ENCODE measurements at places on chromosomes 7 and 10.

DNA sequence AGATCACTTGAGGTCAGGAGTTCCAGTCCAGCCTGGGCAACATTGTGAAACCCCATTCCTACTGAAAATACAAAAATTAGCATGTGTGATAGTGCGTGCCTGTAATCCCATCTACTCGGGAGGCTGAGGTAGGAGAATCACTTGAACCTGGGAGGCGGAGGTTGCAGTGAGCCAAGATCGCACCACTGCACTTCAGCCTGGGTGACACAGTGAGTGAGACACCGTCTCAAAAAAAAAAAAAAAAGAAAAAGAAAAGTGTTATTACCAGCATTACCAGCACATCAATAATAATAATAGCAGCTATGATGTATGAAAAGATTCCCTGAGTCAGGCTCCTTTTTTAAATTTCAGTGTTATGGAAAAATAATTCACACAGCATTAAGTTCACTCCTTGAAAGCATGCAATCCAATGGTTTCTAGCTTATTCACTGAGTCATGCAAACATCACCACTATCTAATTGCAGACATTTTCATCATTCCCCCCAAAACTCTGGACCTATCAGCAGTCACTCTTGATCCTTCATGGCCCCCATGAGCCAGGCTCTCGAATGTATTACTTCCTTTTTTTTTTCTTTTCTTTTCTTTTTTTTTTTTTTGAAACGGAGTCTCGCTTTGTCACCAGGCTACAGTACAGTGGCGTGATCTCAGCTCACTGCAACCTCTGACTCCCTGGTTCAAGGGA, 228.4 kb downstream of the FANK1 start:
- no peak for DNase-seq

GRCh38 chr7:95041031-95041430, 133.6 kb downstream of the PPP1R9A start:
- DNase-seq: no peak

DNA sequence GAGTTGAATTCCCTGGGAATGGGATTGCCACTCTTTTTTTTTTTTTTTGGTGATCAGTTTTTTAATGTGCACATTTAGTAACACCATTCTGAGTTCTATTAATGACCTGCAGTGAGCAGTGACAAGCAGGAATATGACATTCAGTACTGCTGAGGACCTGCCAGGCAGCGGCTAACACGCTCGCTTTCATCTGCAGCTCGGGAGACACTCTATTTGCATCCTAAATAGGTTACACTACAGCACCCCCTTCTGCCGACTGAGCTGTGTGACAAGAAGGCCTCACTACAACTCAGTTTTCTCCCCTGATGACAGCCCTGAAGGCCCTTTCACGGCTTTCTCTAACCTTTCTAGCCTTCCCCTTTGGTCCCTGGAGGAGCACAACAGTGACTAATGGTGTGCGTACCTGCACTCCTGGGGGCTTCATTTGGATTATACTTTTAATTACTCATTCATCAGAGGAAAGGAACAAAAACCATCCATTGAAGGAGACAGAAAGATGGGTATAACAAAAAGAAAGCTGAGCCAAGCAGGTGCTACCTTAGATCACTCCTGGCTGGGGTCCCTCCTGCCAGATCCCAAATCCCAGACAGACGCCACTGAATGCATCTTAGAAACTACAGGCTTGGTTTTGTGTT, 872.4 kb downstream of the LRMDA start:
- peak; percentile 72 for DNase-seq

DNA sequence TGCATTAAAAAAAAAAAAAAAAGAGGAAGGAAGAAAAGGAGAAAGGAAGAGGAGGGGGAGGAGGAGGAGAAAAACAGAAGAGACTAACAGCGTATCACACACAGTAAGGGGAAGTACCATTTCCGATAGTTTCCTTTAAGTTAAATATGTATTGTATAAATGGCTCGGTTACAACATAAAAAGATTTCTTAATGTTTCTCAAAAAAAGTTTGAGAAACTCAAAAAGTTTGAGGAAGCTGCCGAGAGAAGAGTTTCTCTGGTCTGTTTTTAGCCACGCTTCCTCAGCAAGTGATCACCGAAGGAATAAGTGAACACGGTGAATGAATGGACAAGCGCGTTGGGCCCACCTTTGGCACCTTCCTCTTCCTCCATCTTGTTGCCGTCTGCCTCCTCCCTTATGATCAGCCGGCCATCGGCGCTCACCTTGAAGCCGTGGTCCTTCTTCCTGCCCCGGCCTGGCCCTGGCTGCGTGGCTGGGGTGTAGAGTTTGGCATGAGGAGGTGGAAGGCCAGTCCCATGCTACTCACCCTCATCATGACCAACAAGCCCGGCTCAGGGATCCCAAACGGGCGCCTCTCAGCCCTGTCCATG, 31.3 kb upstream of the FRAT2 start:
- no peak for DNase-seq

- DNase-seq: no peak
Observed at GRCh38 chr7:102933763-102934162, 21.0 kb downstream of the LRRC17 start.

GRCh38 chr10:11856678-11857077, 33.5 kb downstream of the PROSER2 start:
- no peak for DNase-seq

DNA sequence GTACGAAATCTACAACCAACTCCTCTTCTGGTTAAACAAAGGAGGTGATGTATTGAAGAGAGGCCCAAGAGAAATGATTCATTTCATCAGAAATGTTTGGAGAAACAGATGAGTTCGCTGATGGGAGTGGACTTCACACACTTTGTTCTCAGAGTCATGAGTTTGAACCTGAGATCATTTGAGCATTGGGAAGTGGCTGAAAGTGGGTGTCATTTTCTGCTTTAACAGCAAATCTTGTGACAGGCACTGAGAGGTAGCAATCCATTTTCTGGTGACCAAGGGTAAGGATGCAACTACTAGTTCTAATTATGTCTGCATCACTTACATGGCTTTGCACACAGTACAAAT, 51.4 kb downstream of the RBM20 start:
- no peak for DNase-seq

- no peak for DNase-seq
Observed at GRCh38 chr7:138538518-138538917, 78.5 kb downstream of the TRIM24 start.

GRCh38 chr7:115132096-115132495, 210.2 kb downstream of the MDFIC start:
- DNase-seq: no peak

DNA sequence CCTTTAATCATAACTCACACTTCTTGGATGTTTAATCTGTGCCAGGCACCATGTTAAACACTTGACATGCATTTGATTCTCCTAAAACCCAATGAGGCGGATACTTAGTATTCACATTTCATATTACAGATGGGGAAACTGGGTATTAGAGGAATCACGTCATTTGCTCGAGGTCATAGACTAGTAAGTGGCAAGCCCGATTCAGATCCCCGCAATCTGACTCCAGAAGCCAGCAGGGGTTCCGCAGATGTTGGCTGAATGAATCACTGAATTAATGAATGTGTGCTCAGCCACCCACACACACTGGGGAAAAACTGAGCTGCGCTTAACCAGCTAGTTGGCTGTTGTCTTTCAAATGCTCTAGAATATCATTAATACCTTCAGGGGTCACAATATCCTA, 22.5 kb upstream of the ENO4 start:
- no peak for DNase-seq

DNA sequence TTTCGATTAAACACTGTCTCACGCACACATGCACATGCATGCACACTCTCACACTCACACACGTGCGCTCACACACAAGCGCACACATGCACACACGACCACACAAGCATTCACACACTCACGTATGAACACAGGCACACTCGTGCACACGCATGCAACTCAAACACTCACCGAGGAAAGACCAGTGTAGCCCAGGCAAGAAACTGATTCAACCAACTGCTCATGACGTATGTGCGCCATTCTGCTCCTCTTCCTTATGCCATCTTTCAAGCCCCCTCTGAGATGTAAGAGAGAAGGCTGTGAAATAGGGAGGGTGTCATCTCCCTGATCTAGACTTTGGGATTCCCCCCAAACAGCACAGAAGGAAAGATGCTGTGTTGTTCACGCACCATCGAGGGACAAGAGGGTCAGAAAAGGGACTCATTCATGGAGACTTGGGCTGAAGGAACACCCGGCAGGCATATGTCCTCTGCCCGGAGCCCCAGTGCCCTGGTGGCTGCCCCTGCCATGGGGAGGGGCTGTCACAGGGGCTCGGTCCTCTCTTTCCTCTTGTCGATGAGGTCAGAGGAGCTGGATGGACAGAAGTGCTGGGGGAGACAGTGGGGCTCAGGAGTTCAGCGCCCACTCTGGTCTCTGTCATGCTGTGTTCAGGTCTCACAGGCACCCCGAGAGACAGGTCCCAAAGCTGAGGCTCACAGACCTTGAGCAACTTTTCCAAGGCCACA, 130.1 kb upstream of the SHH start:
- no peak for DNase-seq

DNA sequence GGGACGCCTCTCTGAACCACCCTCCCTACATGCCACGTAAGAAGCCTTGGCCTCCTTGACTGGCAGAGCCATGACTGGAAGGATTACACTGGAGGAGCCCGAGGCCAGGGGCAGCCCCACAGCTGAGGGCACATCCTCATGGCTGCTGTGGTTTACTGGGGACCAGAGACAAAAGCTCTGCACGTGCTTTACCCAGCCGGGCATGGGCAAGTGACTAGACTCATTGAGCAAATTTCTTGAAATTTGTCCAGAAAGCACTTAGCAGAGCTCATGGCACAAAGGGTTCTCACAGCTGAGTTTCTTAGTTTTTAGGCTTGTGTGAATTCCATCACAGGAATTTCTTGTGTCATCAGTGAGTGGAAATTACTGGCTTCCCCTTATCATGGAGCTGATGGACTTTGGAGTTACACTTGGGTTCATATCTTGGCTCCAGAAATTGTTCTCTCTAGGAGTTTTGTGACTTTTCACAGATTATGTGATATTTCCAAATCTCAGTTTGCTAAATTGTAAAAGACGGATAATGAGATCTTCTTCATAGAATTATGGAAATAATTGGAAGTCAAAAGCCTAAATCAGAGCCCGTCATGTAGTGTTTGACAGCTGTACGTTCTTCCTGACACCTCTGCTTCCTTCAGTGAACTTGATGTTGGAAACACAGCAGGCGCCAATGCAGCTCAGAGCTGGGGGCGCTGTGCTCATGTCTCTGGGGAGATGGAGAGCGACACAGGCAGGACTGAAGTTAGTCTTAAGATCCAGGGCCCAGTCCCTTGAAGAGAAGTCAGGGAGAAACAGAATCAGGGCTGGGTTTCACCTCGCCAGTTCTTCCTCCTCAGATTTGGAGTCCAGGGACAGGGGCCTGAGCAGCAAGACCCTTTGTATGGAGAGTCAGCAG, 47.7 kb upstream of the MGAM2 start:
- no peak for DNase-seq

- no peak for DNase-seq
Observed at GRCh38 chr10:34584164-34584563, 230.9 kb downstream of the PARD3 start.

DNA sequence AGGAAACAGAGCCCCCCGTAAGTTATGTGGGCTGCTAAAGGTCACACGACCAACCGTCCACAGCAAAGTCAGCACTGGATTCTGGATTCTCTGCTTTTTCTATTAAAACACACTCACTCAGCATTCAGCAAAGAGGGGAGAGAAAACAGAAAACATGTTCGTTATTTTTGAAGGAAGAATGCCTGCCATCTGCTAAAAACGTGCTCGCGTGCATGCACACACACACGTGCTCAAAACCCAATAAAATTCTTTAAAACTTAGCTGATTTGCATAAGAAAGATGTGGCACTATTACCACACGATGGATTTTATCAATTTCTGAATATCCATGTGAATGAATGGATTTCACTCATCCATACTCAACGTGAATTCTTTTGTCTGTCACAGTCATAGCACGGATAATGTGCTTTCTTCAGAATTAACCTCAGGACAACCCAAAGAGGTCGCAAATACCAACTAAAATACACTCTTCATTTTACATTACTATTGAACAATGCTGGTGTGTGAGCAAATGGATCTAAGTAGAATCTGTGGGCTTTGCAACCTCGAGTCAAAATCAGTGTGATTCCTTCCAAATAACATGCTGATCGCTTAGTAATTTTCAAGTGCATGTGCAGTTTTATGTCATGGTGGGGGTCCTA, 40.8 kb downstream of the NRP1 start:
- DNase-seq: no peak

DNA sequence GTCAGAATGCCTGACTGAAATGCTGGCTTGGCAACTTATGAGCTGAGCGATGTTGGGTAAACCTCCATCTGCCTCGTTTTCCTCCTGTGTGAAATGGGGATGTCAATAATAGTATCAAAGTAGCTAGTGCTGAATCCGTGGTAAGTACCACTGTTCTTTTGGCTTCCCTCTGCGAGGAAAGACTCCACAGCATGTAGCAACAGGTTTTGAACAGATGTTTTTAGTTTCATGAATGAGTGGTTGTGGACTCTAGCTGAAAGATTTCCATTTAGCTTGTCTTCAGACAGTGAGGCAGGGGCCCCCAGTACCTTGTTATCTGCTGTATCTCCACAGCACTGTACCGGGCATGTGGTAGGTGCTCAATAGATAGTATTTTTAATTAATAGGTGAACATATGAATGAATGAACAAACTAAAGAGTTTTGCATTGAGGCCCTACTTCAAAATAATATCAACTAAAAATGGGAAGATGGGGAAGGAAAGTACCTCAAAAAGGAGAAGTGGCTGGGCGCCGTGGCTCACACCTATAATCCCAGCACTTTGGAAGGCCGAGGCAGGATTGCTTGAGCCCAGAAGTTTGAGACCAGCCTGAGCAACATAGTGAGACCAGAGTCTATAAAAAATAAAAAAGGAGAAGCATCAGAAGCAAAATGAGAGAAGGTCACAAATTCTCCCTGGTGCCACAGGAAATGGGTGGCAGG, 5.6 kb upstream of the DLG5 start:
- DNase-seq: no peak

- DNase-seq: peak; percentile 57
Observed at GRCh38 chr7:157397731-157398691, 61.2 kb downstream of the DNAJB6 start.

- DNase-seq: peak; percentile 69
Observed at GRCh38 chr7:127619681-127620405, 1.9 kb upstream of the PAX4 start.

DNA sequence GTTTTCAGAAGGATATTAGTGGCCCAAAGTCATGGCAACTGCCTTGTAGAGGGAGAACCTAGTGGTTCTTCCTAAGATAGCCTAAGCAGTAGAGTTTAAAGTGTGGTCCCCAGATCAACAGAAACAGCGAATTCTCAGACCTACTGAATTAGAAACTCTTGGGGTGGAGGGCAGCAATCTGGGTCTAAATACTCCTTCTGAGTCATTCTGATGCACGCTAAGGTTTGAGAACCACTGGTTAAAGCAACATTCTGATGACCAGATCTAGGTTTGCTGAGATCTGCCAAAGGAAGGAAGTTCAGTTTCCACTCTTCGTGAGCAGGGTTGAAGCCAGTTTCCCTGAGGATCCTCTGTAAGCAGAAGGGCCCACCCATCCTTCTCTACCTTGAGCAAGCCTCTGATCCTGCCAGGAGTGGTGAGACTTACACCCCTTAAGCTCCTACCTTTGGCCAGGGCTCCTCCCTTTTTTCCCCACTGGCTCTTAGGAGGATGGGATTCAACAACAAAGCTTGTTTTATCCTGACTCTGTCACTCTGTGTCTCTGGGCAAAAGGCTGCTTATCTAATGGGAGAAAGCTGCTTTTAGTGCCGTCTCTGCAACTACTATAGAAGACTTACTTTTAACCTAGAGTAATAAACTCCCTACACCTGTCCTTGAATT, 26.8 kb upstream of the TRUB1 start:
- no peak for DNase-seq

GRCh38 chr7:87658553-87658952, 30.4 kb downstream of the RUNDC3B start:
- DNase-seq: no peak

GRCh38 chr7:48052748-48053147, 17.4 kb downstream of the C7orf57 start:
- DNase-seq: no peak
